T-cell (primary cell): ENCODE measurements at places on chromosomes 4 and X.

- DNase-seq, result no peak
Observed at GRCh38 chr4:145552181-145552822, 66.9 kb upstream of the MMAA start.

- DNase-seq, result no peak
Observed at GRCh38 chr4:17557880-17558279, 19.1 kb upstream of the LAP3 start.

- no peak for DNase-seq
Observed at GRCh38 chrX:3244955-3245354, 101.5 kb downstream of the MXRA5 start.

DNA sequence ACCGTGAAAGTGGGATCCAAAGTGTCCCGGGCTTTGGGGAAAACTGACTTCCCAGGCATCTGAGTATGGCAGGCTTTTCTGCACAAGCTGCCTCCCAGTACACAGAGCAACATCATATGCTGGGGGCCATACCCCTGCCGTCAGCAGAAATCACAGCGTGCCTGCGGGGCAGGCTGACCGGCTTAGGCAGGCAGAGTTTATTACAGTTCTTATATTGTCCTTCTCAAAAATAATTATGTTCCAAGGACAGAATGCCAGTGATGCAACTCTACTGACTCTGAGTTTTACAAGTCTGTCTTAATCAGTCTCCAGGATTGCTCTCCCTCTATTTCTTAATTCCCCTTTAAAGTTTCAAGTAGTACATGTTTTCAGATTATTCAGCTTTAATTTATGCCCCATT is 37.0 kb downstream of the IL21 start:
- DNase-seq, result no peak

- DNase-seq, result no peak
Observed at GRCh38 chr4:151934766-151935165, 174.0 kb upstream of the GATB start.

DNA sequence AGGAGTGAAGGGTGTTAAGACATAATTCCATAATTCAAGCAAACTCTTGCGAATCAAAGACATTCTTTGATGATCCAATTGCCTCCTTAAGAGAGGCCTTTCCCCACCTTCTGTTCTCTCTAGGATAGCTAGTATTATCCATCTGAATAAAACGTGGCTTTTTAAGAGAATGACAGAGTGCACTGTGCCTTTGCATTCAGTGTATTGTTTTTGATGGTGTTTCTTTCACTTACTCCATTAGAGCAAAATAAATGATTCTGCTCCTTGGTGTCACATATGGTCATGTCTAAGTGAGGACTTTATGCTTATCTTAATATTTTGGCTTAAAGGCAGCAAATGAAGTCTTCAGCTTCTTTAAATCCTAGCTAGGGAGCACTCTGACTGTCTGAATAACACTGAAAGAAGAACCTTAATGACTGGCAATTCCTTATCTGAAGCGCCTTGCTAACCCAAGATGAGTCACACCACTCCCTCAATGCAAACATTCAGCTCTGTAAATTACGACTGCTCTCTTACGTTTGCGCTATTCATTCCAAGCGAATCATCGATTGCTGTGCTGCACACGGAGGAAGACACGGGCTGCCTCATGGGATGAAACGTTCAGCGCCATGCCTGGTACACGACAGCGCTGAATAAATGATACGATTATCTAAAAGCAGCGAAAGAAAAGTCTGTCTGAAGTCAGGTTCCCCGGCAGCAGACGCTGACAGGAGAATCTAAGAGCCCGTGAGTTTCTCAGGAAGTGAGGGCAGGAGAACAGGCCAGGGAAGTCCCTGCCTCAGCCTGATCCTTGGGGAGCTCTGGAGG is 35.1 kb upstream of the GEMIN8 start:
- DNase-seq, result no peak

DNA sequence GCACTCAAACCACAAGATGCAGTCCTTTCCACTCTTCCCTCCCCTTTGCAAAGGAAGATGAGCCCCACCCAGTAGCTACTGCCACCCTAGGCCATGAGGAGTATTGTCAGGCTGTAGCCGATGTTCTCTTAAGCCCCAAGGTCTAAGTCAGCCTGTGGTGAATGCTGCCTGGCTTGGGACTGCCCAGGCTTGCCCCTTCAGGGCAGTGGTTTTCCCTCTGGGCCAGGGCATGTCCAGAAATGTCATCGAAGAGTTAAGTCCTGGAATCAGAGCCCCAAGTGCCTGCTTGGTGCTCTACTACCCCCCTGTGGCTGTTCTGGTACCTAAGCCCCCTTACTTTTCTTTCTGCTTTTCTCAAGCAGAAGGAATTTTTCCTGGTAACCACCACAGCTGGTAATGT is 11.8 kb upstream of the PGK1 start:
- DNase-seq, result no peak

GRCh38 chrX:77918568-77918967 is 8.1 kb downstream of the ATP7A start:
- DNase-seq, result no peak

- no peak for DNase-seq
Observed at GRCh38 chr4:127905029-127905428, 24.3 kb downstream of the PLK4 start.

DNA sequence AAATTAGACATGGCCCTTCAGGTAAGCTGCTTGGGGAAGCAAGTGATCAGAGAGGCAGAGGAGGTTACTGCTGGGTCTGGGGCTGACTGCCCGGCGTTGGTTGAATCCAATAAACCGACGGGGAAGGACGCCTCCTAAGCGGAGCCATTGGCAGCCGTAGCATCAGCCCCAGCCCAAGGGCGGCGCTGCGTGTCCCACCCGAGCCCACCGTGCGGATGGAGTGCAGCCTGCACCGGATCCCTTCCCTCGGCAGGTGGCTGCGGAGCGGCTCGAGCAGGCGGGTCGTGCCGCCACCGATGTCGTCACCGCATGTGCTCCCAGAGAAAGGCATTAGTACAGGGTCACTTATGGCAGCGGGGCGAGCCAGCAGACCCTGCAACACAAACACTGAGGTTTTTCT is 82.1 kb downstream of the ALPK1 start:
- DNase-seq, result no peak

- DNase-seq, result no peak
Observed at GRCh38 chr4:118683513-118683912, 1.7 kb upstream of the METTL14 start.
